T-helper 17 cell (primary cell): ENCODE measurements at places on chromosomes 12 and 14. TPM values are rescaled to one million over a fixed set of nuclear protein-coding genes. Genes with fewer than 3 reads are reported as not detected.

GRCh38 chr12:9252256-9252655, 44.1 kb upstream of the PZP start:
- no peak for DNase-seq

DNA sequence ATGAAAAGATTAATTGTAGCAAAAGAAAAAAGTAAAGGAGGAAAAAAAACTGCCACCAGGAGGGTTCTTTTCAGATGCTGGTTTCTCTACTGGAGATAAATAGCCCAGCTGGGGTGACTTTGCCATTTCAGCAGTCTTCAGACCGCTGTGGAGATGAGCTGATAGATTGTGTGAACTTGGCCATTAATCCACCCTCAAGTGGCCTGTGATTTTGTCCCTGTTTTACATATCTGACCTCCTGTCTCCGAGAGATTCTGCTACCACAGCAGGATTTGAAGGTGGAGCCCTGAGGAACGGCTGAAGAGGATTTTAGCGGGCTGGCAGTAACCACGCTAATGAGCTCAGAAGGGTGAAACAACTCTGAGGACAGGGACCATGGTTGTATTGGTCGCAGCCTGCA, 72.7 kb downstream of the WSCD2 start:
- DNase-seq: no peak

DNA sequence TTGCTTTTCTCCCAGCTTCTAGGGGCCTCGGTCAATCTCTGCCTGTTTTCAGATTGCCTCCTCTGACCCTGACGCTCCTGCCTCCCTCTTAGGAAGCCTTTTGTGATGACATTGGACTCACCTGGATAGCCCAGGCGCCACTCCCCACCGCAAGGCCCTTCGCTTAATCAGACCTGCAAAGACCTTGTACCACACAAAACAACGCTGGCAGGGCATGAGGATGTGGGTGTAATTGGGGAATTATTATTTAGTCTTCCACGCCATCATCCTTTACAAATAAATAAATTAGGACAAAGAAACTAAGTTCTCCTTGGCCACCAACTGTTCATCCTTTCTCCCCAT, 7.7 kb upstream of the VPS37B start:
- DNase-seq: no peak

- no peak for DNase-seq
Measured at GRCh38 chr12:105485321-105485910, 154.9 kb downstream of the C12orf75 start.

- no peak for DNase-seq
Measured at GRCh38 chr12:292186-292585, 29.6 kb upstream of the SLC6A13 start.

- no peak for DNase-seq
Measured at GRCh38 chr14:104401785-104402184, 177.8 kb upstream of the C14orf180 start.

GRCh38 chr14:61051051-61051450, 70.0 kb downstream of the SLC38A6 start:
- no peak for DNase-seq

DNA sequence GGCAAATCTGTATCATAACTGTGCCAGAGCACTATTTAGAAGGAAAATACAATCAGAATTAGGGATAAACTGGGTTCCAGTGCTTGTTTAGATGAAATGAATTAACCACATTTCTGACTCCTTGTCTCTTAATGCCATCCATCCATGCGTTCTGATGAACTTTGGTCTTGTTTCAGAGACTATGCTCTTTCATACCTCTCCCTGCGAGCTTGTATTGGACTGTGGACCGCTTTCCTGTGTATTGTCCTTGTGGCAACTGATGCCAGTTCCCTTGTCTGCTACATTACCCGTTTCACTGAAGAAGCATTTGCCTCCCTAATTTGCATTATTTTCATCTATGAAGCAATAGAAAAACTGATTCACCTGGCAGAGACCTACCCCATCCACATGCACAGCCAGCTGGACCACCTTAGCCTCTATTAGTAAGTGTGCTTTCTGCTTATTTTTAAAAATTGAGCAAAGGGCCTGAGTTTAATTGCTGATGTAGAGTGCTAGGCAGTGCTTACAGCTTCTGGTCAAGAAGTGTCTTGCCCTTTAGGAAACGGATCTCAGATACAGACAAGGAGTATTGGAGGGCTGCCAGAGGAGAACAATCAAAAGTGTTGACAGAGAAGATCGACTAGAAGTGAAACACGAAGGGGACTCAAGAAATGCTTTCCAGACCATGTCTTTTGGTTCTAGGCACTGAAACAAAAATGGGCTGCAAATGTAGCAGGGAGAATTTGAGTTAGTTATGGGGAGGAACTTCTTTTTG, 46.7 kb downstream of the SLC4A8 start:
- no peak for DNase-seq

GRCh38 chr12:38056701-38057689, 259.6 kb upstream of the ALG10B start:
- no peak for DNase-seq

GRCh38 chr12:92470608-92471021, 232.2 kb upstream of the PLEKHG7 start:
- DNase-seq: no peak

GRCh38 chr12:66302827-66303169, 505 bp downstream of the HELB start:
- no peak for DNase-seq

- no peak for DNase-seq
Measured at GRCh38 chr12:119229837-119230236, 51.1 kb downstream of the HSPB8 start.

DNA sequence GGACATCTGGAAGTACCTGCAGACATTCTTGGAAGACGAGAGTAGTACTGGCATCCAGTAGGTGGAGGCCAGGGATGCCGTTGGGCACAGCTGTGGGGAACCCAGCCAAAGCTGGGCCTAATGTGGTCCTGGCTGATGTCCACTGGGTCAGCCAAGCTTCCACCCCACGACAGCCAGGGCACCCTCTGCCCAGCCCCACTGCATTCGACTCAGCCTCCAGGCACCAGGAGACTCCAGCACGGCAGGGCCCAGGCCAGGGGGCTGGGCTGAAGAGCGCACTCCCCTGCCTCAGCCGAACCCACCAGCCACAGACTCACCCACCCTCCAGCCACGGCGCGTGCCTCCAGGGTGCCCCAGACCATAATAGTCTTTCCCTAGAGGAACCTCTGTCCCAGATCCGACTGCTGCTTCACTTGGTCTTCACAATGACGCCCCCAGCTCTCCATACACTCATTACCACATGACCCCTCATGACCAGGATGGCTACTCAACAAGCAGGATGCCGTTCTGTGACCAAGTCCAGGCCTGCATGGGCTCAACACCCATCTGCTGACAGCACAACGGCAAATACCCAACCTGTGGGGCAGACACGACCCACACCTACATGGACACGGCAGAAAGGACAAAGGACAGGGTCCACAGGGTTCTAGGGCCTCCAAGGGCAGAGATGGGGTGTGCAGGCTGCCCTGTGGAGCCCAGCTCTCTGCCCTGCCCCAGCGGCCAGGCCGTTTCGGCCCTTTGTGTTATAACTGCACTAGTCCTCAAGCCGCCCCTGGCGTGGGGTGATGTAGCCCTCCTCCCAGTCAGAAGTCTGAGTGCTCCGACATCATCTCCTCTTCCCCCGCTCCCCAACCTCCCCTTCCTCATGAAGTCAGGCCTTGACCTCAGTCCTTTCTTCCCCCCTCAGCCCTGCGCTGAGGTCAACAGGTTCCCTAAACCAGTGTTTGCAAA, 22.8 kb downstream of the ITPK1 start:
- no peak for DNase-seq

- DNase-seq: no peak
Measured at GRCh38 chr14:105060751-105061427, 4.3 kb downstream of the GPR132 start.

DNA sequence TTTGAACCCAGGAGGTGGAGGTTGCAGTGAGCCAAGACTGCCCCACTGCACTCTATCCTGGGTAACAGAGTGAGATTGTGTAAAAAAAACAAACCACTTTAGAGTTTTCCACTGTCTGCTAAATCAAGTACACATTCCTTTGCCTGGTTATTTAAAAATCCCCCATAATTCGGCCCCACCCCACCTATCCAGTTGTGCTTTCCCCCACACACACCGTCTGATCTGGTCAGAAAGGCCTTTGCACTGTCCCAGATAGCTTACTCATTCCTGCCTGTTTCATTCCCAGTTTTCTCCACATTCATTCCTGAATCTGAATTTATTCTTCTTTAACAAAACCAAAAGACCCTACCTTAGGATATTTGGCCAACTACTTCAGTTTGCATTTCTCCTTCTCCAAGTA, 29.5 kb downstream of the NINJ2 start:
- DNase-seq: no peak

GRCh38 chr14:33792009-33792719, 158.7 kb downstream of the EGLN3 start:
- DNase-seq: no peak

DNA sequence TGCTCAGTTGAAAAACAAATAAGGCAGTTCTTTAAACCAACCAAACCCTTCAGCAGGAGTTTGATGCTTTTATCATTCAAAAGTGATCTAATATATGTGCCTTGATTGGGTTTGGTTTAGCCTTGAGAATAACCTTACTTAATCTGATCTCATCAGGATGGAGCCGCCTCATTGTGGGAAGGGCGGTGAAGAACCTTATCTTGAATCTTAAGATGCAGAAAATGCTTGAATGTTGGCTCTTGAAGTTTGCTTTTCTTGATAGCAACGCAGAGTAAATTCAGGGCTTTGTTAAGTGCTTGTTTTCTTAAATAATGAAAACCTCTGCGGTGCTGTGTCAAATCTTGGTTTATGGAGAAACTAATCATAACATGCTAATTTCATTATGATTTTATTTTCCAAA, 138.2 kb downstream of the MON2 start:
- no peak for DNase-seq

- no peak for DNase-seq
Measured at GRCh38 chr12:115407036-115407435, 723.1 kb upstream of the TBX3 start.

Gene NRIP2
- total RNA-seq: not detected

Gene AKT1
- 77.2 TPM for total RNA-seq

Gene KRT82
- total RNA-seq: not detected

Gene ANKRD33
- total RNA-seq: not detected

Gene TPH2
- not detected for total RNA-seq

Gene GUCY2C
- total RNA-seq: not detected

Gene AICDA
- total RNA-seq: not detected

Gene OXA1L
- 171 TPM for total RNA-seq

Gene KRT5
- total RNA-seq: not detected

Gene CLEC4D
- total RNA-seq: not detected

Gene ADCY6
- 0.42 TPM for total RNA-seq

Gene DTD2
- total RNA-seq: 14.7 TPM

Gene METAP2
- 60.3 TPM for total RNA-seq

Gene CLEC4C
- total RNA-seq: not detected
